ENCODE measurements at places on chromosomes 6 and 20.

DNA sequence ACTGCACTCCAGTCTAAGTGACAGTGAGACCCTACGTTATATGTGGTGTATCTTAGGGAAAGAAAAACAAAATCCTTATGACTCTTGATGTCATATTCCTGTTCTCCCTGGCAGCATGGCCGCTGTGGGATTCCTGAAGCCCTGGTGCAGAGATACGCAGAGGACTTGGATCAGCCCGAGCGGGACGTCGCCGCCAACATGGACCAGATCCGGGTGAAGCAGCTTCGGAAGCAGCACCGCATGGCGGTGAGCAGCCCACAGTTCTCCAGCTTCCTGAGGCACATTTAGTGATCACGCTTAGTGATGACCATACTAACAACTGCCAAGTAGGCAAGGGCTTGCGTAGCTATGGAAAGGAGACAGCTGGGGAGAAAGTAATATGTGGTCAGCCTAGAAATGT lies 200.9 kb upstream of the UST start:
- DNase-seq = no peak

- DNase-seq = peak; percentile 81
These were observed 139.0 kb downstream of the PXDC1 start for GRCh38 chr6:3612341-3613041.

DNA sequence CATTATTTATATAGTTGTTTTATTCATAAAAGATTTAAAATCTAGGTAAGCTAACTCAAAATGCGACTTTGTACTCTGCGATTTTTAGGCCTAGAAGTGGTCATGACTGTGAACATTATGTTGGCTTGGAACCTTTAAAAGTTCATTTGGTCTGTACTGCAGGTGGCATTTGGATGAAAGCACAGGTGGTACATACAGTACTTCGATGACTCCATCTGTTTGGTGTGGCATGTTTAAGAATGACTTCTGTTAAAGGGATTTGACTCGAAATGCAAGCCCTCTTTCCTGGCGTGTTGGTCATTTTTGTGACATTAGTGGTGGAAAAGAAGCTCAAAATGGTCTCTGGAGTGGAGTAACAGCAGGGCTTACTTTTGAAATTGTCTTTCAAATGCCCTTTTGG lies 118.1 kb downstream of the UST start:
- DNase-seq = no peak

- no peak for DNase-seq
These were observed 105.0 kb upstream of the EDN1 start for GRCh38 chr6:12185081-12185673.

DNA sequence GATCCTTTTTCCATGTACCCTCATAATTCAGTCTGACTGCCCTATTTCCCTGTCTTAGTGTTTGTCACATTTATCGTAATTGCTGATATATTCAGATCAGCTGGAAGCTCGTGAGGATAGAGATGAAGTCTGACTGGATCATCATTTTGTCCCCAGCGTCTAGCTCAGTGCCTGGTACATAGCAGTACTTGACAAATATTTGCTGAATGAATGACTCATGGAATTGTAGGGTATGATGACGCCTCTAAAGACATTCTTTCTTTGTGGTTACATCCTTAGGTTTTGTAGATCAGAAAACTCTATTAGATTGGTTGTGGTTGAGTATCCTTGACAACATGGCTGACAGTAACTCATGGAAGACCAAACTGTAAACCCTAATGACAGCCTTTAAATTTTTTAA lies 68.9 kb downstream of the MTHFD1L start:
- peak; percentile 72 for DNase-seq

DNA sequence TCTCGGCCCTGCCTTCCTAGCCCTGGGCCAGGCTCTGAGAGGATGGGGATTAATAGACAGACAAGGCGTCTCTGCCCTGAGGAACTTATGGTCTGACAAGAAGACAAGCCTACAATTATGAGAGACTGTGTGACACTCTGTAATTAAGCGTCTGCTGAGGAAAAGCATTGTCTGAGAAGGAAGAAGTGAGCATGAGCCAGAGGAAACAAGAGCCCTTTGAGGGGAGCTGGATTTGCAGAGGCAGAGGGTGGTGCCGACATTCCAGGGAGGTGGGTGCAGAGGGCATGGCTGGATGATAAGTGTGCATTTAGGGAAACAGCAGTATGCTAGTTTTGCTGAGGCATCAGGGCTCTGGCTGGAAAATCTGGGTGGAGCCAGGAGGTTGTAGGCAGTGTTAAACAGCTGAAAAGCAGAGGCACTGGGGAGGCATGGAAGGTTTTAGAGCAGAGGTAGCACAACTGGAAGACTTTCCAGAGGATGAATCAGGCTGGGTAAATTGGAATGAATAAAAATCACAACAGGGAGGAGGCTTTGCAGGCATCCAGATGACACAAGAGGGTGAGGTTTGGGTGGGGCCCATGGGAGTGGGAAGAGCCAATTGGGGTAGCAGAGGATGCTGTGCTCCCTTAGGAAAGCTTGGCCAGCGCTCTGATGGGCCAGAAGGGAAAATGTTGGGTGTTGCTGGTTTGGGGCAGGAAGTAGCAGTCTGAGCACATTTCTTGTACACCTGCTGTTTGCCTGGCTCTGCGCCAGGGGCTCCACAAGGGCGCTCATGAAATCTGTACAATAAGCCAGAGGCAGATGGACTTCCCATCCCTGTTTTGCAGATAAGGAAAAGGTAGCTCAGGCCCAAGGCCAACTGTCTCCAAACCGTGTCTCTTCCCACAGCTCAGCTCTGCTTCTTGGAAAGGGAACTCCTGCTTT lies 74.0 kb upstream of the MYL9 start:
- peak; percentile 67 for DNase-seq

GRCh38 chr6:166419717-166420116 lies 37.0 kb upstream of the MPC1 start:
- DNase-seq = no peak

- DNase-seq = no peak
These were observed 56.3 kb upstream of the CD93 start for GRCh38 chr20:23142162-23143050.

GRCh38 chr6:2950713-2951112 lies 20.7 kb downstream of the SERPINB6 start:
- DNase-seq = no peak

- peak; percentile 69 for DNase-seq
These were observed 1.3 kb downstream of the HMGA1 start for GRCh38 chr6:34237722-34238584.

DNA sequence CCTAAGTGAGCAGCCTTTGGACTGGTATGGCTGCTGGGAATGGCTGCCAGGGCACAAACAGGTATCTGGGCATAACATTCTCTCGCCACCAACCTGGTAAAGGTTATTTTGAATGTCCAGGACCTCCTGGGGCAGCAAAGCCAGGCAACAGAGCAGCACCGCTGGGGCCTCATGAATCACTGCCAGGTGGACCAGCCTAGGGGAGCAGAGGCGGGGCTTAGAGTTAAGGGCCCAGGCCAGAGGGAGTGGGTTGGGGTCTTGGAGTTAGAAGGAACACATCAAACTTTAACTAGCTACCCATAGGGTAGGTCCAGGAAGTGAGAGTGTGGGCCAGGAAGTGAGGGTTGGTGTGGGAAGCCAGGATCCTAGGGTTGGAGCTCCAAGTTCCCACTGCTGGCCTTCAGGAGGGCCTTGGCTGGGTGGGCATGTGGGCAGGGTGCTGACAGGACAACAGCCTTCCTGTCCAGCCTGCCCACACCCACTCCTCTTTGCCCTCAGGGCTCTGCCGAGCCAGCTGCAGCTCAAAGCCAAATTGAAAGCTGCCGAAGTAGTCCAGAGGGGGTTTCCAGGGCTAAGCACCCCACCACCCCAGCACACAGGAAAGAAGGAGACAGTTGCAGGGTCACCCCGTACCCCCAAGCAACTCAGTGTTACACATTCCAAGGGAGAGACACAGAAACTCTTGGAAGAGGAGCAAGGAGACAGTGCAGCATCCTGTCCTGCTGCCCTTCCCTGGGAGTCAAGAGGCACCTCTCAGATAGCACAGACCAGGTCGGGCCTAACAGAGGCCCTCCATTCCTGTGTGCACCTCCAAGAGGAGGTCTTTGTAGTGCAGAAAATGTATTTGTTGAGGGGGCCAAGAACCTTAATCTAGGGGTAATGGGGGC lies 2.6 kb downstream of the NFKBIE start:
- no peak for DNase-seq

DNA sequence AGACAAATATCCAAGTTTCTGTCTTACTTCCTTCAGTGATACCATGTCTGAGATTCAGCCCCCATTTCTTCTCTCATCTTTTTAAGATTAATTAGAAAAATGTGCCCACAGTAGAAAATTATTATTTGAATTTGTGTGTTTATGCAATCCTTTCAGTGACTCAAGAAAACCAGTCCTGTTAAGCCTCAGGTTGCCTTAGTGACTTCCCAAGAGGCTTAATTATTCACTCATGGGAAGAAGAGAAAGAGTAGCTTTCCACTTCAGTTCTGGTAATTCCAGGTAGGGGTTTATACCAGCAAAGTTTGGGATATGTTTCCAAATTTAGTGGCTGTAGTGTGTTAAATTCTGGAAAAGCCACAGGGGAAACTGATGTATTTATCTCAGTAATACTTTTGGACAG lies 149.1 kb downstream of the RIMS1 start:
- no peak for DNase-seq

- DNase-seq = no peak
These were observed 55.7 kb upstream of the TINAG start for GRCh38 chr6:54252496-54252895.

GRCh38 chr6:99761711-99762110 lies 155.1 kb downstream of the PRDM13 start:
- no peak for DNase-seq

DNA sequence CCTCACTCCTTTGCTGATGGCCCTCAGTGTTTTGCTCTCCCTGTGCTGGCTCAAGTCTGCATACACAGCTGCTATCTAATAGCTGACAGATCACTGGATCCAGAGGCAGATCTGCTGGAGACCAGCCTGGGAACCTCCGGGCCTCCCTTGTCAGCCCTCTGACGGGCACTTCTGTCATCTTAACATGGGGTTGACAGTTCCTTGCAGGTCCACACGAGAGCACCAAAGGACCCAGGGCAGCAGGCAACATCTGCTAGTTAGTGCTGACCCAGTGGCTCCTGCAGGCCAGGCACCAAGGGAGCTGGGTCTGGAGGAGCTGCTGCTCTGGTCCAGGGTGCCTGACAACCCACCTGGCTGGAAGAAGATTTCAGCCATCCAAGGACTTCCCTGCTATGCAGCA lies 208.1 kb downstream of the UST start:
- DNase-seq = no peak

DNA sequence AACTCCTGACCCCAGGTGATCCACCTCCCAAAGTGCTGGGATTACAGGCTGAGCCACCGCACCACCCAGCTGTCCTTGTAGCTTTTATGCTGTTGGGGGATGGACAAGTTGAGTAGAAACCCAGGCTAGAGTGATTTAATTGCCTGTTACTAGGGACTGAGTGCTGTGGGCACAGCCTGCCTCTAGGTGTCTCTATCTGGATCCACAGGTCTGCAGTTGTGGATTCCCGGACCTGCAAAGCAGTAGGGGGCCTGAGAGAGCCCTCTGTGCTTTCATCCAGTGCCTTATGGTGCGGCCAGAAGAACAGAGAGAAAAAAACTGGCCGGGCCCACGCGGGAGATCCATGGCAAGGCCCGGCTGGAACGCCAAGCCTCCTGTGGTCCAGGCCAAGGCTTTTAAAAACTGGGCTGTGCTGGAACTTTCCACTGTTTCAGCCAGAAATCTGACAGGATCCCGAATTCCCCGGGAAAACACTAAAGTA lies 5.2 kb downstream of the SIRPA start:
- DNase-seq = peak; percentile 80

- no peak for DNase-seq
These were observed 42.2 kb downstream of the PRND start for GRCh38 chr20:4763723-4764510.

DNA sequence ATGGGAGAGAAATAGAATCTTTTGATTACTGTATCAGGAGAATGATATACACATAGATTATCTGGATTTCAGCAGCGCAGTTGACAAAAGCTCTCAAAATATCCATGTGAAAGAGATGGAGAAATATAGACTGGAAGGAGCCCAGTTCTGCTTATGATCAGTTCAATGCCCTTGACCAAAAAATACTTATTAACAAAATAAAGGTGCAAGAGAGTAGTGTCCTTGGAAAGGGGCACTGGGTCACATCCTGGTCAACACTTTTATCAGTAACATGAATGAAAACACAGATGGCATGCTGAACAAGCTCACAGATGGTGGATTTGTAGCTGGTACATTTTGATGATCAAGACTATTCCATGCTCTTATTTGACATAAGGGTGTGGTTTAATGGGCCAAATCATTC lies 63.9 kb upstream of the PLEKHG1 start:
- DNase-seq = no peak

GRCh38 chr20:44143936-44144335 lies 43.1 kb downstream of the JPH2 start:
- no peak for DNase-seq

- peak; percentile 15 for DNase-seq
These were observed 34.3 kb downstream of the HLA-DMB start for GRCh38 chr6:32906539-32906938.

DNA sequence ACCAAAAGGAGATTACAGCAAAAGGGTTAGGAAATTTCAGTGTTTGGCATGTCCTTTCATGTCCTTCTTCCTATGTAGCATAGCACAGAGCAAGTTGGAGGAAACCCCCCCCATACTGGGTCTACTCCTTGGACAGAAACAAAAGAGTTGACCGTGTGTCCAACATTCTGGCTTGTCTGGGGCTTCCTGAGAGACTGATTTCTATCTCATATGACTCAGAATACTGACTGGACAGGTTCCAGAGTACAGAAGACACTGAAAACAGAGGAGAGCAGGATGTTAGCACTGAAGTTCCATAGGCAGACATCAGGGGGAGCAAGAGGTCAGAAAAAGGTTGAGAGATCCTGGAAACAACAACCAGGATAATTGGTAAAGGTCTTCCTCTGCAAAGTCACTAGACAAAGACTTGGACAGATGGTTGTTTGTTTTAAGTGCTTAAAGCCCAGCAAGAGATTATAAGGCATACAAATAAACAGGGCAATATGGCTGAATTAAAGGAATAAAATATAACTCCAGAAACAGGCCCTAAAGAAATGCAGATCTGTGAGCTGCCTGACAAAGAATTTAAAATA lies 48.4 kb downstream of the USP49 start:
- DNase-seq = peak; percentile 90

DNA sequence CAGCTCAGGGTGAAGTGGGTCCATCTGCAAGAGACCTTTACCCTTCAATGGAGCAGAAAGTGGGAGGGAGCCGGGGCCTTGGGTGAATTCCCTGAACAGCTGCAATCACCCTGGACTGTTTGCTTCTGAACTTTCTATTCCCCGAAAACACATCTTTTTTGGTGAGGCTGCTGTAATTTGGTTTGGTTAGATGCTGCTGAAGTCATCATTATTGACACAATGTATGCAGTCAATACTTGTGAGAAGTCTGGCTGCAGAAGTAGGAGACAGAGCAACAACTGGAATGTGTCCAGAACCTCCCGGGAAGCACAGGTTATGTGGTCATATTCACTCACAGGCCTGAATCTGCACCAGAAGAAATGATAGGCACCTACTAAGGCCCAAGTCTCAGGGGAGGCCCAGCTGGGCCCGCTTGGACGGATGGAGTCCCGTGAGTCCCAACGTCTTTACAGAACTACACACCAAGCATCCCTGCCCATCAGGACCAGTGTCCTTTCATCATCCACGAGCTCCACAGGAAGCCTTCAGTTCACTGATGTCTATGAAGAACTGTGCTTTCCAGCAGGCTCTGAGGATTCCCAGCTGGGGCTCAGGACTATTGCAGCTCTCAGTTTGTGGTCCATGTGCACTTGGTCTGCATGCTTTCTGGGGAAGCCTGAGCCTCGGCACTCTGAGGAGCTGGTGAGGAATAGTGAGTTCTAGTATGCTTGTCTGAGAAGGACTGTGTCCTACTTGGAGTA lies 177.6 kb downstream of the THBS2 start:
- no peak for DNase-seq

- no peak for DNase-seq
These were observed 9.2 kb downstream of the PYGB start for GRCh38 chr20:25257130-25257529.

Measured in GM03348 (cell line).